ENCODE measurements at places on chromosomes 5 and 9. TPM values are rescaled to one million over a fixed set of nuclear protein-coding genes. Genes with fewer than 3 reads are reported as not detected.

Gene CDKN2B-AS1
- total RNA-seq: 2.5 TPM

Gene CEL
- 0.57 TPM for total RNA-seq

Gene CDKN2B
- 1.3 TPM for total RNA-seq

Gene PDCD1LG2
- total RNA-seq: 0.67 TPM

Gene ACTBL2
- total RNA-seq: not detected

Gene PCAT7
- not detected for total RNA-seq

Gene TJP2
- total RNA-seq: 2.4 TPM

GRCh38 chr5:14223372-14223771, 80.2 kb downstream of the TRIO start:
- no peak for DNase-seq

DNA sequence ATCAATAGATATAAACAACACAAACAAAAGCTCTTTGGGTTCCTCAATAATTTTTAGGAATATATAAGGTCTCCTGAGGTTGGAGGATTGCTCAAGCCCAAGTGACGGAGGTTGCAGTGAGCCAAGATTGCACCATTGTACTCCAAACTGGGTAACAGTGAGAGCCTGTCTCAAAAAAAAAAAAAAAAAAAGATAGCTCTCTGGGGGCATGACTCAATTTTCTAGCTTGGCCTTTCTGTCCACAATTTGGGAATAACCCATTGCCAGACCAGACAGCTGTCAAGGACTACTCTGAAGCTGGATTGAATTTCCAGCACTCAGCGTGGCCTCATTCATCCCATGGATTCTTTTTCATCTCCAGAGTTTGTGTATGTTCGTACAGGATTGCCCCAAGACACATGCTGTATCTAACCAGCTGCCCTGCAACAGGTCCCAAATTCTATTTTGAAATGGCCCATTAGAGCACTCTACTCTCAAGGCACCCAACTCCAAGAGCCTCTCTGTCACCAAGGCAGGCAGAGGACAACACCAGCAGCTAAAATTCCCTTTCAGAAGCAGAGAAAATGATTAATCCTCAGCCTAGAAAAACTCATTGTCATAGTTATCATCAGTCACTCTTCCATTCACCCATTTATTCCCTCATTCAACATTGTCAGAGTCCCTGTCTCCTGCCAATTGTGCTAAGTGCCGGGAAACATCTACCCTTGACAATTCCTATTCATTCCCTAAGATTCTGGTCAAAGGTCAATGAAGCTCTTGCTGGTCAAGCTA, 8.7 kb downstream of the FAM193B start:
- no peak for DNase-seq

- no peak for DNase-seq
Measured at GRCh38 chr5:33370466-33370859, 70.3 kb upstream of the TARS1 start.

GRCh38 chr5:65771266-65771665, 49.3 kb downstream of the NLN start:
- DNase-seq: no peak

DNA sequence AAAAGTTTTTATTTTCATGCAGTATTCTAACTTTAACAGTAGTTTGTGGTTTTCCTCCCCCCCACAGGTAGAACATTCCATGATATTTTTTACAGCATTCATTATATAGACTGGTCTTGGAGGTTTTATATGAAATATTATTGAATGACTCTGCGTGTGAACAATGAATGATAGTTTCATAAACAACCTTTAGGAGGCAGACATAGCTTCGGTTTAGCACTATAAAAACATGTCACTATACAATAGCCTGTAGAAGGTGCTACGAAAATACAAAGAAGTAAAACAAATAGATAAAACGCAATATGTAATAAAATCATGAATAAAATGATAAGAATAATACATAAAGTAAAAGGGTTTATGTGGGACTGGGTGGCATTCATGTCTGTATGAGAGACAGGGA, 8.5 kb downstream of the KLF4 start:
- DNase-seq: no peak

DNA sequence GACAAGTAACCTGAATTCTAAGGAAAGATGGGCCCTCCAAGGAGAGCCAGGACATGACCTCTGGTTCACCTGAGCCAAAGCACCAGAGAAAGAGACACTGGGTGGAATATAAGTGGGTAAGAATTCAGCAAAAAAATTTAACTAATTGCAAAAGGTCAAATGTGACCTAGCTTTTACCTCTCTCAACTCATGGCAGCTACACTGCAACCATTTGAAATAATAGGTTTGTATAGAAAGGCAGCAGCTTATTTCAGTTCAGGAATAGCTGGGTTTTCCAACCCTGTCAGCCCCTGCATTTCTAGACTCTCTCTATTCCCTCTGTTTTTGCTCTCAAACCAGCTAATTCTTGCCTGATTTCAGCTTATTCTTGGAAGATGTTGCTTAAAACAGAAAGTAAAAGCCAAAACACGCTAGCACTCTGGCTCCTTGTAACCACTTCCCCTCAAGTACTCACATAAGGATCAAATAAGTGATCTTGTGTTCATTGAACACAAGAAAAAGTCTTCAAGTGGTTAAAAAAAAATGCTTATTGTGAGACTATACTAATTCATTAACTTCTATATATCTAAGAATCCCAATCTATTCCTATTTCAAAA, 101.1 kb upstream of the NR4A3 start:
- peak; percentile 60 for DNase-seq

DNA sequence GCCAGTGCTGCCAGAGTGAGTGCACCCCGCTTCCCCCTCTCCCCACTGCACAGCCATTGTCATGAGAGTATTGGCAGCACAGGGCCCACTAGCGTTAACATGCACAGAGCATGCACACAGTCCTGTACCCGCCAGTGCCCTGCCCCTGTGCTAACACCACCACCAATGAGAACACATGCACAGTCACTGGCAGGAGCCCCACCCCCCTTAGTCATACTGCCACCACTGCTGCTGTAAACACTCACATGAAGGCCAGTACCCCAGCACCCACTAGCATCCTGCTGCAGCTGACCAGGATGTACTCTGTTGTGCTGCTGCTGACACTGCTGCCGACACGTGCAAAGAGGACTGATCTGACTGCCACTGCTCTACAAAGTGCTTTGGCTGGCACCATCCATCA, 19.5 kb upstream of the RANBP6 start:
- no peak for DNase-seq

- no peak for DNase-seq
Measured at GRCh38 chr5:157956271-157956885, 97.4 kb upstream of the CLINT1 start.

- DNase-seq: no peak
Measured at GRCh38 chr5:120092649-120093048, 371.5 kb upstream of the PRR16 start.

- no peak for DNase-seq
Measured at GRCh38 chr9:93823245-93824072, 131.7 kb downstream of the BARX1 start.

DNA sequence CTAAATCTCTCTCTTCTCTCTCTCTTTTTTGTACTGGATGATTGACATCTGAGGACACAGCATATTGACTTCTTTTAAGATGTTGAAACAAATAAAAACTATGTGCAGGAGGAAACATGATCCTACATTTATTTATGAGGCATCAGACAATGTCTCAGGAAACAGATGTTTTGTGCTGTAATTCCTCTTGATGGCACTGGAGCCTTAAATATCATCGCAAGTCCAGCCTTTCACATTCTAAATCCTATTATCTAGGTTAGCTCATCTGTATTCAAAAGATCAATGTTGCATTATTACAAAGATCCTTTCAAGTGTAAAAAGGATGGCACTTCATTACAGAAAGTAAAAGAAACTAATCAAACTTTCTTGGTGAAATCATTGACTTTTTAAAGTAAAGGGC, 63.9 kb downstream of the MAT2B start:
- DNase-seq: no peak

GRCh38 chr5:51544031-51544785, 161.0 kb downstream of the ISL1 start:
- DNase-seq: no peak

DNA sequence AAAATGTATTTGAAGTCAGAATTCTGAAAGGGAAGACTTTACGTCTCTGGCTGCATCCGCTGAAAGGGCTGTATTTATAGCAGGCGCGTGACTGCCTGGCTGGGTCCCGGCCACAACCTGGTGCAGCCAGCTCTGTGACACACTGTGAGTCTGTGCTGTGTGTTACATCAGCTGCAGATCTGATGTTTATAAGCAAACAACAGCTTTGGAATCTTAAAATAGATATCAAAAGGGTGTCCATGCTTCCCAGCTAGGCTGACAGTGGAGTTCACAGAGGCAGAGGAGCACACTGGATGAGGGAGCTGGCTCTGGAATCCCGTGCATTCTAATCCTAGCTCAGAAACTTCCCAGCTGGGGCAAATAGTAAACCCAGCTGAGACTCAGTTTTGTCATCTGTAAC, 433.4 kb upstream of the BRINP1 start:
- no peak for DNase-seq

- DNase-seq: no peak
Measured at GRCh38 chr5:32265902-32266301, 46.8 kb downstream of the MTMR12 start.

- no peak for DNase-seq
Measured at GRCh38 chr5:177198738-177199137, 65.2 kb downstream of the NSD1 start.
